ENCODE measurements at places on chromosomes 3 and 15.

GRCh38 chr3:24182756-24183155 is 237.7 kb downstream of the NR1D2 start:
- no peak for DNase-seq

- no peak for DNase-seq
Measured at GRCh38 chr3:61927332-61927731, 366.0 kb downstream of the PTPRG start.

DNA sequence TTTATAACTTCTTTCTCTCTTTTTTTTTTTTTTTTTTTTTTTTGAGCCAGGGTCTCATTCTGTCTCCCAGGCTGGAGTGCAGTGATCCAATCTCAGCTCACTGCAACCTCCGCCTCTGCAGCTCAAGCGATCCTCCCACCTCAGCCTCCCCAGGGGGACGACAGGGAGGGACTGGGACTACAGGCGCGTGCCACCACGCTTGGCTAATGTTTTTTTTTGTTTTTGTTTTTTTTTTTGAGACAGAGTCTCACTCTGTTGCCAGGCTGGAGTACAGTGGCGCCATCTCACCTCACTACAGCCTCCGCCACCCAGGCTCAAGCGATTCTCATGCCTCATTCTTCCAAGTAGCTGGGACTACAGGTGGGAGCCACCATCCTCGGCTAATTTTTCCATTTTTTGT is 17.7 kb upstream of the PRKCI start:
- DNase-seq: no peak

DNA sequence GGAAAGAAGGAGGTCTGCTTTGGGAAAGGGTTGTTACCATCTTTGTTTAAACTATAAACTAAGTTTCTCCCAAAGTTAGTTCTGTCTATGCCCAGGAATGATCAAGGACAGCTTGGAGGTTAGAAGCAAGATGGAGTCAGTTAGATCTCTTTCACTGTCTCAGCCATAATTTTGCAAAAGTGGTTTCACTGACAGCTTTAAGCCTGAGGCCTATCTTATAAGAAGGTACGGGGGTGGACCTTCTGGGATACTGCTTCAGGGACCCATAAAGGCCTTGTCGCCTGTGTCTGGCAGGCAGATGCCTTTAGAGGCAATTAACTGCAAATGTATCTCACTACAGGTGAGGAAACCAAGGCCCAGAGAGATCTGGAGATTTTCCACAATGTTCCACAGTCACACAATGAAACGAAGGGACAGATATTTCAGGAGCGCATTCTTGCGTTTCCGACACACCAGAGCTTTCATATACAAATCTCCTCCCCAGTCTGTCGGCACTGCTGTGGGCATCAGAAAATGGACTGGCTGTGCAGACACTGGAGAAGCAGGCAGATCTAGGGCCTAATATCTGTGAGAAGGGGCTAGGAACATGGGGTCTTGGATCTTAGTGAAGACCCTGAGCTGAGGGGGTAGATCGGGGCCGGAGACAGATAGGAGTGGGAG is 169.5 kb upstream of the SMAD3 start:
- no peak for DNase-seq

DNA sequence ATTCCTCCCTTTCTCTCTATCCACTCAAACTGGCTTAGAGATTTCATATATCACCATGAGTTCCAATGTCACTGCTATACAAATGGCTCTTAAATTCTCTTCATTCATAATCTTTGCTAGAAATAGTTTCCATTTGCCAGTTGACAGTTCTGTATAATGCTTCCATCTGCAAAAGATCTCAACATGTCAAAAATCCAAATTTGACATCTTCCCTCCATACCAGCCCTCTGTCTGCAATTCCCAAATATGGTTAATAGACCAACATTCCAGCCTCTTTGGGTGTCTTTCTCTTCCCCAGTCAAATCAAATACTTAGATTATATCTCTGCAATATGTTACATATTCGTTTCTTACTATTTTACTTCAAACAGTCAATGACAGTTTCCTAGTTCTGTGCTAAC is 64.2 kb upstream of the SERPINI2 start:
- DNase-seq: no peak
